ENCODE measurements at places on chromosomes 12 and 14. TPM values are rescaled to one million over a fixed set of nuclear protein-coding genes. Genes with fewer than 3 reads are reported as not detected.

- DNase-seq = no peak
Observed at GRCh38 chr12:98532687-98533304, 17.4 kb downstream of the TMPO start.

GRCh38 chr14:92965281-92965680 is 42.3 kb downstream of the CHGA start:
- DNase-seq = no peak

DNA sequence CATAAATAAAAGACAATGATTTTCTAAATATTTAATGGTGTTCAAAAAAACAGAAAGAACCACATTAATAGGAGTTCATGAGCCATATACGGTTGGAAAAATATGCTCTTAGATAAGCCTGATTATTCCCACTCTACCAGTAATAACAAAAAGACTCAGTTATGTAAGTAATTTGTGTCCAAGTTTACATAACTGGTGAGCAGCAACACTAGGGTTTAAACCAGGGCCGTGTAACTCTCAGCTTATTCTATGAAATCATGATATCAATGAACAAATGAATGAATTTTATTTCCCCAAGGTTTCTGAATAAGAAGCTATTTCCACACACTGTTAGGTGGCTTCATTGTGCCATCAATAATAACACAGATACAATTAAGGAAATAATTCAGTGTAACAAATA is 98.3 kb downstream of the GARIN6 start:
- DNase-seq = peak; percentile 48

DNA sequence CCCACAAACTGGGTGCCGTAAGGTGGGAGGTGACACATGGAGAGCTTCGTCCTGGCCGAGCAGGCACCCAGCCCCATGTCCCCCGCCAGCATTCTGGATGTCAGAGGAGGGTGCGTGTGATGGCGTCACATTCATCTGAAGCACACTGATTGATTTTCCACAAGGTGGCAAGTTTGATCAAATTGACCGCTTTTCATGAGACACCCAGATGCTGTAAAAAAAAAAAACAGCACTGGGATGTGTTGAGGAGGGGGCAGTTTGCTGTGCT is 24.2 kb downstream of the SLC25A29 start:
- DNase-seq = no peak

GRCh38 chr12:45343269-45344051 is 127.6 kb downstream of the ANO6 start:
- DNase-seq = no peak

DNA sequence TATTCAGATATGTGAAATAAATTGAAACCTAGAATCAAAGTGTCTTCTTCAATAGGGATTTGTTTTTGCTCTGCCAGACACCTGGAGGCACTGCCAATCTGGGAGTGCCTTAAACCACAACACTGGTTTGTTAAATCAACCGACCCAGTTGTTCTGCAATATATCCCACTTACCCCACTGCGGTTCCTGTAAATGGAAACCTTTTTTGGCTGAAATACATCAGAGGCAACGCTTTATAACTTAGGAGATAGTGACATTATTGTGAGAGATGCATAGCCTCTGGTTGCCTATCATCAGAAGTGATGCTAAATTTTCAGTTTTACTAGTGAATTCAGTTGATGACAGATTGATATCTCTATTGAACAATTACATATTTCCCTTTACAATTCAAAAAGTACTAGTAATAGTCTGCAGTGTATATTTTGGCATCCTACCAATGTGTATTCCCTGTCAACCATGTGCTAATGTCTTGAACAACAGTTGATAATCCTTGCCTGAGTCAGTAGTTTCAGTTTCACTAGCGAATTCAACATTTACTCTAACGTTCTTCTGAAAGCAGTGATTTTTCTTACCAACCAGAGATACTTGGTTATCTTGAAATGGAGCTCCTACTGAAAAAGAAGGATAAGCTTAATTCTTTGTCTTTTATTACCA is 30.5 kb downstream of the PPP2R5C start:
- DNase-seq = peak; percentile 84

DNA sequence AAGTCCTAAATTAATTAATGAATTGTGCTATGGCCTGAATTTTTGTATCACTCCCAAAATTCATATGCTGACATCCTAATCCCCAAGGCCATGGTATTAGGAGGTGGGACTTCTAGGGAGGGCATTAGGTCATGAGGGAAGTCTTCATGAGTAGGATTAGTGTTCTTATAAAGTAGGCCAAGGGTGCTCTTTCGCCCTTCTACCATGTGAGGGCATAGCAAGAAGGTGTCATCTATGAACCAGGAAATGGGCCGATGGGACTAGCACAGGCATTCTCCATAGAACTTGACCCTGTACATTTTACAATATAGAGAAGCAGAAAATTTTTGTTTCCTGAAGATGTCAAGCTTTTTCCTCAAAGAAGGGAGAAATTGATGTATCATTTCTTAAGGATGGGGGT is 12.5 kb downstream of the SYT10 start:
- DNase-seq = no peak

GRCh38 chr14:69547701-69548348 is 26.8 kb downstream of the CCDC177 start:
- DNase-seq = peak; percentile 55

GRCh38 chr12:12443431-12443878 is 86.6 kb downstream of the BORCS5 start:
- DNase-seq = peak; percentile 78

GRCh38 chr12:2924019-2924418 is 33.3 kb downstream of the TULP3 start:
- no peak for DNase-seq

- no peak for DNase-seq
Observed at GRCh38 chr12:84658877-84659276, 253.7 kb downstream of the SLC6A15 start.

DNA sequence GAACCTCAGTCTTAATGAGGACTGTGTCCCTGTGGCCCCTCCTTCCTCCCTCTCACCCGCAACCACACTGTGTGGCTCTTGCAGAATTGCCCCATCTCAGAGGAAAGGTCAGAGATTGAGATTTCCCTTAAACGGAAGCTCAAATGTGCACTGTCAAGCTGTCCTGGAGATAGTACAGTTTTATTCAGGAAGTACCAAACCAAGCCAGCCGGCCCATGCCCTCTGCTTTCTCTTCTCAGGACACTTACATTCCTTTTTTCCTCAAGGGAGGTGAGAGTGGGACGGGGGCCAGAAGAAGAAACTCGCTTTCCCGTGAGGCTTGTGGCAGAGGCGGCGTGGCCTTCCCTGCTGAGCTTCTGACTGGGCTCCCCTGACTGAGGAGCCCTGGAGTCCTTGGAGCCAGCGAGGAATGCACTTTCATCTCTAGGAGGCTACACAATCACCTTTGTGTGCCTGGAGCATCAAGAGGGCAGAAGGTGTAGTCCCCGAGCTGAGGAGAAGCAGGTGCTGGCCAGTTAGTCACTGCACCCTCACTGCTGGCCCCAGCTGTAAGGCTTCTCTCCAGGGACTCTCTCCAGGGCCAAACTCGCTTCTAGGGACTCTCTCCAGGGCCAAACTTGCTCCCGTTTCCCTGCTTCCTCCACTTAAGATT is 24.1 kb upstream of the ATP2A2 start:
- peak; percentile 43 for DNase-seq

DNA sequence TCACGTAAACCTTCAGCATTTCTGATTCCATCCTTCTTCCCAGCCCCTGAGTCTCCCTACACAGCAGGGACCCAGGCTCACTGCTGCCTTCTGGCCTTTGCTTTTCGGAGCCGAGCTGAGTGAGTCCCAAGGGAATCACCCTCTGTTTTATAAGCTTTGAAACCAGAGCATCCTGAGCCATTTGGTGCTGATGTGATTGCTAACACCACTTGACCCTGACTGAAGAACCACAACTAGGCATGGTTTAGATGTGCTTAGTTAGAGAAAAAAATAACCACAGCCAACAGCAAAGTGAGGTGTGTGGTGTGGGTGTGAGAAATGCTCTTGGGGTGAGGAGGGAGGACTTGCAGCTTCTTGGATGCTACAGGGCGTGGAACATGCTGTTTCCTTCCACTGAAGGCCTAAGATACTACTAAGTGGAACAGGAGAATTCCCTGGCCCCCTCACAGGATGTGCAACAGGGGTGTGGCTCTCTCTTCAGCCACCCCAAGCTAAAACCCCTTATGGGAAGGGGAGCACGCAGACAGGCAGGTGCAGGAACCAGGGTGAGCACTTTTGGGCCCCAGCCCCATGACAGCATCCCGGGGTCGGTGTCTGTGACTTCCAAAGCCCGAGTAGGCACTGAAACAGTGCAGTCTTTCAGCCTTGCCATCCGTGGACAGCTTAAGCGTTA is at the start of gene TC2N:
Gene TC2N, minus strand, starts transcription at position 221 of the 673 bp plus-strand sequence. CDS start 53,767 bp downstream, outside the sequence.
- DNase-seq = no peak

DNA sequence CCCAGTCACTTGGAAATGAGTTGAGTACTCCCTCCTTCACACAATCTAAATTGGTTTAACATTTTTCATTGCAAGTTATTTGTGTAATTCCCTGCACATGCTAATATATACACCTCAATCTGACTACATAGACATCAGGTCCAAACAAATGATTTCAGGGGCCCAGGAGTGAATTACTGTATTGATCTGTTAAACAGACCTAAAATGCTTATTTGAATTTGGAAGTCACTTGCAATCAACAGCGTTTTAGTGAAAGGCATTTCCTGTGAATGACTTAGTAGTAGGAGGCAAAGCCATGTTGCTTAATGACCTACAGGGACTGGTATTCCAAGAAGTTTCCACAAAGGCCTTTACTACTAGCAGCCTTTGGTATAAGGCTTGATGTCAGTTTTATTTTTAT is 22.6 kb upstream of the SLC15A5 start:
- DNase-seq = no peak

- peak; percentile 26 for DNase-seq
Observed at GRCh38 chr12:128510511-128510910, 243.5 kb downstream of the TMEM132C start.

- no peak for DNase-seq
Observed at GRCh38 chr14:98594156-98594555, 677.8 kb downstream of the BCL11B start.

DNA sequence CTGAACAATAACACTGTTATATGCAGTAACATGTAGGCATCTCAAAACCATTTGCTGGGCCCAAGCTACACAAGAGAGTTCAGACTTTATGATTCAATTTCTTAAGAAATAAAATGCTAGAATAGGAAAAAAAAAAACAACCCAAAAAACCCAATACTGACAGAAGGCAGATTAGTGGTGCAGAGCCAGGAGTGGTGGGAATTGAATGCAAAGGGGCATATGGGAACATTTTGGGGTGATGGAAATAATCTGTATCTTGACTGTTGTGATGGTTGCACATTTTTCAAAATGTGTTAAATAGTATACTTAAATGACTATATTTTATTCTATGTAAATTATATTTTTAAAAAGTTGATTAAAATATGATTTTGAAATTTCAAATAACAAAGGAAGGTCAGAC is 23.4 kb upstream of the FGF6 start:
- DNase-seq = no peak

GRCh38 chr12:72717036-72717435 is 444.9 kb downstream of the TRHDE start:
- no peak for DNase-seq

DNA sequence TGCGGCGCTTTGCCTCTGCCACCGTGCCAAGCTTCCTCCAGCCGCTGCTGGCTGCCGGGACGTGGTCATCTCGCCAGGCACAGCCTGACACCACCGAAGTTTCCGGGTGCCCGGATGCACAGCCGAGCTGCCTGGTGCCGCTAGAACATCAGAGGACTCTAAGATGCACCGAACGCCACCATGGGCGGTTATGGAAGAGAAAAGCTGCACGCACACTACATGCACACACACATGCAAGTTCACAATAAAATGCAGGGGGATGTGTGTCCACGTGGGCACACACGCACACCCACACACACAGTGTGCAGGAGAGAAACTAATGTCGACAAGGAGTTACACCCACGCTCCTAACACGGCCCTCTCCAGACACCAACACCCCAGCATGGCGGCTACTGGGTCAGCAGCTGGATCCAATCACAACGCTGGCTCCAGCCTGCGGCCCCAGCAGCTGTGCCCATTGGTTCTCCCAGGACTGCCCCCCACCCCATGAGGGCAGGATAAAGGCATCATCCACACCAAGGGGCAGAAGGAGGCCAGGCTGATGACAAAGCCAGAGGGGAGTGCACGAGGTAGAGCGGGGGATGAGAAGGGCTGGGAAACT is 82.7 kb downstream of the BCL11B start:
- no peak for DNase-seq

GRCh38 chr12:46442738-46443137 is 70.2 kb upstream of the SLC38A2 start:
- DNase-seq = no peak

DNA sequence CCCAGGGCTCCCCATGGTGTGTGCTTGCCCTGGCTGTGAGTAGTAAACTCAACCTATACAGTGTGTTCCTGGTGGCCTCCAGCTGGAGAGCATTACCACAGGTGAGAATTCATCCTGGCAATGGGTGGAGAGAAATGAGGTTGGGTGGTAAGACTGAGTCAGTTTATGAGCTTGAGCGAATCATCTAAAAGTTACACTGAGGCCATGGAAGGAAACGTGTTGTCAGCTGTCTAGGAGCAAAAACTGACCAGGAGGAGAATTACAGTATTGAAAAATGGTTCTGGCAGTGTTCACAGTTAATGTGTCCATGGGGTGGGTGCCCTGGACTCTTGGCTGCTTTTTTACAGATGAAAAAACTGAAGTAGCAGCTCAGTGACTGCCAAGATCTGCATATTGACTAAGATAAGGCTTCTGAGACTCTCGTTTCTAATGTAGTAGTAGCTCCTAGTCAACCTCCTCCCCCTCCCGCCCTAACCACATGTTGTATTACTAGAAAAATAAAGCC is 202.0 kb upstream of the AMIGO2 start:
- peak; percentile 93 for DNase-seq

GRCh38 chr12:49979016-49979586 is 6.4 kb downstream of the AQP6 start:
- no peak for DNase-seq

KRT78 gene
- not detected for total RNA-seq

ETFRF1 gene
- total RNA-seq = 14.9 TPM

TMEM132C gene
- 16.5 TPM for total RNA-seq

DTX3 gene
- 40.1 TPM for total RNA-seq

HAL gene
- total RNA-seq = 2.3 TPM

METTL25 gene
- 10.5 TPM for total RNA-seq

GPR135 gene
- 4.6 TPM for total RNA-seq

SETD1B gene
- 28.1 TPM for total RNA-seq

GPR65 gene
- 4.3 TPM for total RNA-seq

KLHL28 gene
- total RNA-seq = 29.0 TPM

RGS6 gene
- 5.4 TPM for total RNA-seq

TAS2R30 gene
- 3.5 TPM for total RNA-seq
